ENCODE measurements at places on chromosomes 6 and 20.

DNA sequence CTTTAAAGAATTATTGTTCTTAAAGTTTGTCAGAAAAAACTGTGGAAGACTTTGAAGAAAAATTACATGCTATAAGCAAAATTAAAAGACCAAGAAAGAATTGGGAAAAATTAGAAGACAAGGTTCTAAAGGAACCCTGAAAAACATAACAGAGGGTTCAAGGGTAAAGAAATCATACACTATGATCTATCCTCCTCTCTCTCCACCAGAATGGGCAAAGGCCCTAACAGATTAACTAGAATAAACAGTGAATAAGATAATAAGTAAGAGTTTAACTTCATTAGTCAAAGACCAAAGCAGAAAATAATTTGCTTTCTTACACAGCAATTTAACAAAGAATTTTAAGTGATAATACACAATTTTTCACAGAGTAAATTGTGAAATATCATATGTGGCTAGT lies 201.2 kb upstream of the PDE10A start:
- DNase-seq: no peak

GRCh38 chr20:44402391-44403193 lies 47.1 kb downstream of the HNF4A start:
- DNase-seq: no peak

- DNase-seq: no peak
Measured at GRCh38 chr6:168640768-168641167, 199.8 kb downstream of the SMOC2 start.

GRCh38 chr6:161745594-161746141 lies 471.8 kb upstream of the AGPAT4 start:
- DNase-seq: no peak

GRCh38 chr20:25637247-25637646 lies 13.4 kb upstream of the NANP start:
- DNase-seq: no peak

DNA sequence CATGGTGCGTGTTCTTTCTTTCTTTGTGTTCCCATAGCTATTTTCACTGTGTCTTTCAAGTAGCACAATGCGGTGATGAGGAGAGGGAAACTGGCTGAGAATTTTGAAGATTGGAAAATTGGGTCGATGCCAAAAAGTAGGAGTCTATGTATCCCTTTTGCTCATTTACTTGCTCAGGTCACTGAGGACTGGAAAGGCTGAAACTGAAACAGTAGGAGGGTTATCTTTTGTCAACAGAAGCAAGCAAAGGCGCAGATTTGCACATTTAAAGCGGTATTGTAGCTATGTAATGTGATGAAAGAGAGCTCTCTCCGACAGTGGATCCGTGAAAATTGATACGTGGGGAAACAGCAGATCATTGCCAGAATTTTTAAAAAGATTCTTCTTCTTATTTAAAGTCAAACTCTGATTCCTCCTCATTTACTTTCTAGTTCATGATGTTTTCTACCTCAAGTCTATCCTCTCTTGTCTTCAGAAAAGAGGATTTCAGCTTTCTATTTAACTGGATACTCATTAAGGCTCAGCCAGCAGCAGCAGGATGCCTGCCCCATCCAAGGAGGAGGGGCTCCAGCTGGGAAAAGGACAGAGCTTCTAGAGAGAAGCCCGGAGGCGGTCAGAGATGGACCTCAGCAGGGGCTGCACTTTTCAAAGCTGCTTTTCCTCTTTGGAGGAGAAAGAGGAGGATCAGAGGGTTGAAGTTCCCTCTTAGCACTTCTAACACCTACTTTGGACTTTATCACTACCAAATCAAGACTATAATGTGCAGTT lies 15.9 kb upstream of the FYN start:
- DNase-seq: no peak

DNA sequence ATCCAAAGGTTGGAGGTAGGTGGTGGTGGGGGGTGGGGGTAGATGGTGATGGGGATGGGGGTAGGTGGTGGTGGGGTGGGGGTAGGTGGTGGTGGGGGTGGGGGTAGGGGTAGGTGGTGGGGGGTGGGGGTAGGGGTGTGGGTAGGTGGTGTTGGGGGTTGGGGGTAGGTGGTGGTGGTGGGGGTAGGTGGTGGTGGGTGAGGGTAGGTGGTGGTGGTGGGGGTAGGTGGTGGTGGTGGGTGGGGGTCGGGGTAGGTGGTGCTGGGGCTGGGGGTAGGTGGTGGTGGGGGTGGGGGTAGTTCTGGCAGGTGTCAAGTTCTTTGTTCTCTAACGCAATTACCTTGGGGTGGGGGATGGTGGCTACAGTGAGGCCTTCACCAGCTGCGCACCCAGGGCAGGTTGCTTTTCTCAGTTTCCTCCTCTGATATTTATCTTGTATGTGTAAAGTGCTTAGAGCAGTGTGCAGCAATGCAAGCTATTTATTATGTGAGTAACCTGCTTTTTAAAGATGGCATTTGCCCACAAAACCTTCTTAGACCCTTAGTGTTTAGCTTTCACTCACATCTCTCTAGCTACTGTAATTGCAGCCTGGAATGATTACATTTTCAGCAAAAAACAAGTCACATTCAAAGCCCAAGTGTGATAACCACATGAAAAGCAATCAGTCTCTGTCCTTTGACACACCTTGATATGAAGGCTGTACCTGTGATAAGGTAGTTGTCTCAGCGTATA lies 8.2 kb upstream of the CCDC167 start:
- DNase-seq: no peak

GRCh38 chr20:38930242-38930569 lies 4.0 kb downstream of the FAM83D start:
- DNase-seq: no peak

DNA sequence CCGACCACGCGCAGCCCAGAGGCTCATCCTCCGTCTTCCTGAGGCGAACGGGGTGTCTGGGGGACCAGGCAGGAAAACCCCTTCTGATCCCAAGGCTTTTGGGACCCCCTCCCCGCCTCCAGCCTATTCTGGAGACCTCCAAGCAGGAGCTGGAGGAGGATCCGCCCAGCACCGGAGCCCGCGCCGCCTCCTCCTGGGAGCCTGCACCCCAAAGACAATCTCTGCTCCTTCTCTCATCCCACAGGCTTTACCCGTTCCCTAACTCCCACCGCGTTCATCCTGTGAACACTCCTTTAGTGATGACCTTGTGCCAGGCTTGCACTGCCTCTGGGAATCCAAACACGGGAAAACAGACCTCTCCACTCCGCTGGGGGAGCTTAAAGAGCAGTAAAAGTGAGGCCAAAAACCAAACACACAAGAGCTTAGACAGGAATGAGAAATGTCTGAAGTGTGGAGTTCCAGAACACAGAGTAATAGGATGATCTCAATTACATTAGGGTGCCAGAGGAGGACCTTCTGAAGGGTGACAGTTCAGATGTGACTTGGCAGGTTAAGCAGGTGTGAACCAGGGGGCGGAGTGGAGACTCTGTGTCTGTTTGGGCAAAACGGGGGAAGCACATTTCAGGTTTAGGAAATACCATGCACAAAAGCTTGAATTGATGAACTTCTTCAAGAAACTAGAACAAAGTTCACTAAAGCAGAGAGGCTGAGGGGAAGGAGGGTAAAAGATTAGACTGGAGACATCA lies 7.6 kb downstream of the HLA-DRB5 start:
- no peak for DNase-seq

- DNase-seq: no peak
Measured at GRCh38 chr6:125346201-125346925, 44.6 kb upstream of the HDDC2 start.

DNA sequence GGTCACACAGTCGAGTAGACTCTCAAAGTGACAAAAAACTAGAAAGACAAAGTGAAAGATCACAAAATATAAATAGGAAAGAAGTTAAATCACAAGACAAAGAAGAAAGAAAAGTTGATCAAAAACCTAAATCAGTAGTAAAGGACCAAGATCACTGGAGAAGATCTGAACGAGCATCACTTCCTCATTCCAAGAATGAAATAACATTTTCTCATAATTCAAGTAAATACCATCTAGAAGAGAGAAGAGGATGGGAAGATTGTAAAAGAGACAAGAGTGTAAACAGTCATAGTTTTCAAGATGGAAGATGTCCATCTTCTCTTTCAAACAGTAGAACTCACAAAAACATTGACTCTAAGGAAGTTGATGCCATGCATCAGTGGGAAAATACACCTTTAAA lies 31.6 kb upstream of the GJA10 start:
- no peak for DNase-seq

DNA sequence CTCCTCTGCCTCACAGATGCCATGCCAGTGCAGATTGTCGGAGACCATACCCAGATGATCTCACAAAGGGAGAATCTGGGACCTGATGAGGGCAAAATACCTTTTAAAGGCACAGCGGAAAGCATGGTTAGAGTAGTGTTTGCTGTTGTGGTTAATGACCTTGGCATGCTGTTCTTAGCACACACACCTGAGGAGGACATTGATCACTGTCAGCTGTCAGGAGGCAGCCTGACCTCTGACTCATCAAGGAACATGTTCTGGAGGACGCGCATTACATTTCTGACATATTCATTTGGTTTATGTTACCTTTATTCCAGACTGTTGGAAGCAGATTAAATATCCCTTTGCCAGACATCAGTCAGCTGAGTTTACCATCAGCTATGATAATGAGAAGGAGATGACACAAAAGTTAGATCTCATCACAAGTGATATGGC lies 57.1 kb downstream of the GOPC start:
- no peak for DNase-seq

Data from stimulated activated CD4-positive, alpha-beta T cell treated with anti-CD3 and anti-CD28 coated beads, Interleukin-15, amount 100 ng/mL, for 48 hours (primary cell).